ENCODE measurements at places on chromosomes 4 and X.
A peak's percentile ranks its signal among the peaks of the same experiment; 100 is the strongest.

- DNase-seq: no peak
Measured at GRCh38 chr4:75633846-75634245, 3.5 kb upstream of the CDKL2 start.

GRCh38 chrX:39900777-39901170 is 197.0 kb downstream of the BCOR start:
- no peak for DNase-seq

GRCh38 chr4:140131675-140132229 is 22.2 kb downstream of the MAML3 start:
- DNase-seq: no peak

GRCh38 chr4:25847329-25847728 is 15.5 kb downstream of the SEL1L3 start:
- DNase-seq: no peak

- no peak for DNase-seq
Measured at GRCh38 chr4:162061214-162061613, 102.6 kb downstream of the FSTL5 start.

DNA sequence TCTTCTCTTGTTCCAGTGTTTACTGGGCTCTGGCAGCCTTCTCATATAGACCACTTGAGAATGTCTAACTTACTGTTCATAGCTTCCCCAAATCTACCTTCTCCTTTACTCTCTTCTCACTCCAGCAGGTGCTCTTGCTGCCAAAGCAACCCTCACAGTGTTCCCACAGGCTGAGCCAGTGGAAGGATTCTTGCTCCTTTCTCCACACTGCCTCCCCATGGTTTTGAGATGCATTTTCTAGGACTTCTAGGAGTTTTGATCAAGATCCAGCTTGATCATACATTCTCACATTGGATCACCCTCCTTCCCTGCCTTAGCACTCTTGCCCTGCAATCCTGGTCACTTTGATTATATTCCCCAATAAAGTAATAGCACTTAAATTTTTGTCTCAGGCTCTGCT is 230.8 kb downstream of the TMEM47 start:
- no peak for DNase-seq

DNA sequence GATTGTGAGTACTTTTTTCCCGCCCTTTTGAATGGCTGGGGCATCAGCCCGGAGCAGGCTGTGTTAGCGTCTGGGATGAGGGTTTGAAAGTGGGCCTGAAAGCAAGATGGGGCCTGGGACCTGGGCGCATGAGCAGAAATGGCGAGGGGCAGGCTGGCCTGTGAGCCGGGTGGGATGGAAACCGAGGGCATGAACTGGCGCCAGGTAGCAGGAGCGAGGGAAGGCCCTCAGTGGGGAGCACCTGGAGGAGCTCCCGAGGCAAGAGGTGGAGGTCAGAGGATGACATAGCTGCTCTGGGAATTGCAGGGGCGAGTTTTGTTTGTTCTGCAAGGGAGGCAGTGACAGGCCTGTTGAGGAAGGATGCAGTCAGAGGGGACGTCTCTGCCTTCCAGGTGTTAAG is 68.6 kb downstream of the RGS12 start:
- DNase-seq: no peak

GRCh38 chr4:7397206-7398103 is 37.3 kb downstream of the PSAPL1 start:
- DNase-seq: peak; percentile 54
